ENCODE measurements at places on chromosomes 2 and 18. TPM values are rescaled to one million over a fixed set of nuclear protein-coding genes. Genes with fewer than 3 reads are reported as not detected.
A peak's percentile ranks its signal among the peaks of the same experiment; 100 is the strongest.

Gene CTLA4
- total RNA-seq, result not detected

- DNase-seq, result no peak
- no peak overlapping the region for H3K4me3 ChIP-seq
- H3K27ac ChIP-seq, result no peak overlapping the region
- H3K27me3 ChIP-seq, result no peaks in the 10 kb centered on the region
- no peaks in the 10 kb centered on the region for H3K36me3 ChIP-seq
These were observed 59.7 kb upstream of the MEX3C start for GRCh38 chr18:51257150-51257549.

- H3K4me1 ChIP-seq, result peaks cover 13% of the 10 kb centered on the region
- H3K27me3 ChIP-seq, result peaks cover 39% of the 10 kb centered on the region
- no peaks in the 10 kb centered on the region for H3K36me3 ChIP-seq
- no peak overlapping the region for H3K4me3 ChIP-seq
- H3K27ac ChIP-seq, result no peak overlapping the region
- DNase-seq, result no peak
These were observed 2.1 kb upstream of the MOCOS start for GRCh38 chr18:36185157-36185556.

DNA sequence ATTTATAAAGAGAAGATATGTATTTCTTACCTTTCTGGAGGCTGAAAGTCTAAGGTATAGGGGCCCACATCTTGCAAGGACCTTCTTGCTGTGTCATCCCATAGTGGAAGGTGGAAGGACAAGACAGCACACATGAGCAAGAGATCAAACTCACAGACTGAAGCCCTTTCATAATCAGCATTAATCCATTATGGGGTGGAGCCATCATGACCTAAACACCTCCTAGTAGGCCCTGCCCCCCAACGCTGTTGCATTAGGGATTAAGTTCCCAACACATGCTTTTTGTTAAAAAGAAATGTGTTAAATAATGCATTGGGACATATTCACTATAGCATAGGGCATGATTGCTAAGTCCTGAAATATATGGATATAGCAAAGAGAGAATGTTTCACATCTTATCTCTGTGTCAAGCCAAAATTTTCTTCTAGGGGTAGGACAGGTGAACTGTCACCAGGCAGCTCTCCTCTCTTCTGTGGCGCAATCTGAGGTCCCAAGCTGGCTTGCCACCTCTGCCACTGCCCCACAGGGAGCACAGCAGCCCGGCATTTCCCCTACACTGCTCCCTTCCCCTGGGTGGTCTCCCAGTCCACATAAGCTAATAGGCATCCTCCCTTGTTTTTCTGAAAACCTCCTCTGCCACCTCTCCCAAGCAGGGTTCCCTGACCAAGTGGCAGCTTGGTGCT lies 8.3 kb upstream of the CTIF start:
- H3K4me1 ChIP-seq, result peaks cover 2% of the 10 kb centered on the region
- H3K27me3 ChIP-seq, result peaks cover 14% of the 10 kb centered on the region
- no peaks in the 10 kb centered on the region for H3K36me3 ChIP-seq
- no peak overlapping the region for H3K27ac ChIP-seq
- DNase-seq, result no peak
- no peak overlapping the region for H3K4me3 ChIP-seq

DNA sequence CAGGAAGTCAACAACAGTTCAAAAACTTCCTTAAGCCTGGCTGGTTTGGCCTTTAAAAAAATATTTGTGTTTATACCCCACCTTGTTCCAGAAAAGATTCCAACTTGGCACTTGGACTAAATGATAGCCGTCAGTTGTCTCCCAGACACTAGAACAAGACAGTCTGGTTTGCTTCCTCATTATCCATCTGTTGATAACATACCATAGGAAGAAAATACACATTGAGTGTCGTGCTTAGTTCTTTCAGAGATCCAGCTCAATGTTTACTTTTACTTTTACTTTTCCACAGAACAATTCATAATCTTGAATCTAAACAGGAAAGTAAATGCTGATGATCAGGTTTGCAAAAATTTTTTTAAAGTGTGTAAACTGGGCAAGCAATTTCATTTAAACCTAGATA lies 2.4 kb upstream of the VPS54 start:
- DNase-seq, result no peak
- H3K27ac ChIP-seq, result peak overlapping the region; percentile 94
- no peaks in the 10 kb centered on the region for H3K36me3 ChIP-seq
- peaks cover 29% of the 10 kb centered on the region for H3K4me1 ChIP-seq

DNA sequence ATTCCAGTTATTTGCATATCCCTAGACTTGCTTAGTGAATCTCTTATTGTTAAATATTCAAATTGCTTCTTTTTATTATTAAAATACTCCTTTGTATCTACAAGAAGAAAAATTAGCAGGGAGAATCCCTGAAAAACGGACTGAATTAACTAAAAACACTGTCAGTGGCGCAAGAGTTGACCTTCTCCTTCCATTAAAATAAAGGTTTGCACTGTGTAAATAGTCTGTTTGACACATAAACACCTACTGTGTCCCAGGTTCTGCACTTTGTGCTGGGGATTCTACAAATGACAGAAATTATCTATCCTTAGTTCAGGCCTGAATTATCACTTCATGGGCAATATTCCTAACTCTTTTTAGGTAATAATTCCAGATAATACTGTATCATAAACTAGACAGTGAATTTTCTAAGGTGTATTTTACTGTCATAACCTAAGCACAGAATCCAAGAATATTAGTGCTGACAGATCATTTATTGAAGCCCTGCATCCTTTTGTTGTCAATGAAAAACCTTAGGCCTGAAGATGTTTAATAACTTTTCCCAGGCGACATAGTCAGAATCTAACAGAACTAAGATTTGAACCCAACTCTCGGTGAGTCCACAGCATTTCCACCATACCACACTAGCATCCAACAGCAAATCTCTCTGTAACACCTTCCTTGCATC lies 17.0 kb upstream of the BMP10 start:
- H3K4me3 ChIP-seq, result no peak overlapping the region
- peaks cover 3% of the 10 kb centered on the region for H3K4me1 ChIP-seq
- H3K36me3 ChIP-seq, result no peaks in the 10 kb centered on the region

DNA sequence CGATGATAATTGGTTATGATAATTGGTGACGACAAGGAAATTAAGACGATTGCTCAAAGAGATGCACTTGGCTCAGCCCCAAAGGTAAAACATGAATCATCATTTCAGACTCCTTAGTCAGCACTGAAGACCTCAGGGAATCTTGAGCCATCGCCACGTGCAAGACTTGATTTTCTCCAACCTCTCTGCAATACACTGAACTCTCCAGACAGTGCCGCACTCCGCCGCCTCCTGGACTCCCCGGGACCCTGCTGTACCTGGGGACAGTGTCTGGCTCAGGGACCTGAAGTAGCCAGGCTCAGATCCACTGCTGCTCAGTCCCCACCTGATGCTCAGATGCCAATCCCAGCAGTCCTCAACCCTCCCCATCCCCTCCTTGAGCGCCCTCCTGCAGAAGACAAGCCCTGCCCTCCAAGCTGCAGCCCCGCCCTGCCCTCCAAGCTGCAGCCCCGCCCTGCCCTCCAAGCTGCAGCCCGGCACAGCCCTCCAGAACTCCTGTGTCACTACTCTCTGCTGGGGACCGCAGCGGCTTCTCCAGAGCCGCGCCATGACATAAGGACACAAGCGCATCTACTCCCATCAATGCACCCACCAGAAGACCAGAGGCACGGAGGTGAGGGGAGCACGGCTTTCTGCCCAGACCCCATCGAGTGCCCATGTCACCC lies 1.1 kb downstream of the TMEM18 start:
- DNase-seq, result peak; percentile 71
- H3K4me3 ChIP-seq, result peak overlapping the region; percentile 90
- H3K27ac ChIP-seq, result peak overlapping the region; percentile 94
- no peaks in the 10 kb centered on the region for H3K36me3 ChIP-seq
- no peaks in the 10 kb centered on the region for H3K27me3 ChIP-seq

DNA sequence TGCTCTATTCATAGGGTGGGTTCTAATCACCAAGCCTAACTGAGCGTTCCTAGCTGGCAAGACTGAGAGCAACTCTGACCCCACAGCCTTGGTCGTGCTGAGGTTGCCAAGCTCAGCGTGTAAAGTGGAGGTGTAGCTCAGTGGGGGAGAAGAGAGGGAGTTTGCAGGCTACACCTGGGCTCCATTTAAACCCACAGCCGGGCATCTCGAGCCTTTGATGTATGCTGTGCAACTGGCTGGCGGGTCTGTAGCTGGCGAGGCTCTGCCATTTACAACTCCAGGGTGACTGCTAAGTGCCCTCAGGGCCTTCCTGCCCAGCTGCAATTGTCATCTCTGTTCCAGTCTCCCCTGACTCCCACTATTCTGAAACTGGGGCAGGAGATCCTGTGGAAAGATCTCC lies 20.0 kb upstream of the CHRNA1 start:
- no peak overlapping the region for H3K4me3 ChIP-seq
- no peak overlapping the region for H3K27ac ChIP-seq
- peaks cover 48% of the 10 kb centered on the region for H3K4me1 ChIP-seq
- H3K27me3 ChIP-seq, result no peaks in the 10 kb centered on the region

DNA sequence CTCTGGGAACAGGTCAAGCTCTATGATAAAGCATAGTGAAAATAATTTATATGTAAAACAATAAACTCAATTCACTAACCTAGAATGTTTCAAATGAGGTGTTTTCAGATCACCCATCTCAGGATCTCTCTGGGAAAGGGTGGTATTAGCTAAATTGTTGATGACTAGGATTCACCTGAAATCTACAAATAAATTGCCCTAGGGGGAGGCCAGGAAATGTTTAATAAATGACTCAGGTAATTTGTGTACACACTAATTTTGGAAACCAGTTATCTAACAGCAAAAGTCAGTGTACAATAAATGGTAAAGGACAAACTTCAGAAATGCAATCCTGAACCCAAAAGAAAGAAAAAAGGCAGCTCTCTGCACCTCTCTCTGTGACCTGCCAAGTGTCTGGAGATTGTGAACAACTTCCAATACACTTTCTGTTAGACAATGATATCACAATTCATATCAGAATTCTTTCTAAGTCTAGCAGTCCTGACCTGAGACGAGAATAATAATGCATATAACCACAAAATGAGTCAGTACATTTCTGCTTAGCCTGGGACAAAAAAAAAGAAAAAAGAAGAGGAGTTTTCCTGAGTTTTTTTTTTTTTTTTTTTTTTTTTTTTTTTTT lies 760.0 kb downstream of the EPHA4 start:
- H3K4me3 ChIP-seq, result no peak overlapping the region
- peaks cover 8% of the 10 kb centered on the region for H3K4me1 ChIP-seq
- no peaks in the 10 kb centered on the region for H3K27me3 ChIP-seq
- H3K36me3 ChIP-seq, result no peaks in the 10 kb centered on the region

DNA sequence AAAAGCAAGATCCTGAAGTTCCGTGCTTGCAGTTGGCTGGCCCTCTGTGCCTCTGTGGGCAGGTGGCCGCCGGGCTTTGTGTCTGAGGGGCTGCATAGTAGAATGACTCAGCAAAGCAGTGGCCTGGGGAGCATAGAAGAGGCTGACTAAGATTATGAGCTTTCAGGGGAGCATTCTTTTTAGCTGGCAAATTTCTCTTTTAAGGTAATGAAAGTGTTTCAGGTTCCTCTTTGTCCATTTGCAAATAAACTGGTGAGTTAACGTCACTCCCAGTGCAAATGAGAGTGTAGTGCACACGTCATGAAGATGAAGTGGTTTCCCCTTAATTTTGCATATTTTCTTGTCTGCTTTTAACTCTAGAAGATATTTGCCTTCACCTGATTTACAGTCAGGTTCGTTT lies 98.6 kb downstream of the BCL2L11 start:
- H3K36me3 ChIP-seq, result peaks cover 15% of the 10 kb centered on the region
- peak overlapping the region; percentile 76 for H3K27ac ChIP-seq
- H3K4me3 ChIP-seq, result no peak overlapping the region
- peaks cover 8% of the 10 kb centered on the region for H3K4me1 ChIP-seq

DNA sequence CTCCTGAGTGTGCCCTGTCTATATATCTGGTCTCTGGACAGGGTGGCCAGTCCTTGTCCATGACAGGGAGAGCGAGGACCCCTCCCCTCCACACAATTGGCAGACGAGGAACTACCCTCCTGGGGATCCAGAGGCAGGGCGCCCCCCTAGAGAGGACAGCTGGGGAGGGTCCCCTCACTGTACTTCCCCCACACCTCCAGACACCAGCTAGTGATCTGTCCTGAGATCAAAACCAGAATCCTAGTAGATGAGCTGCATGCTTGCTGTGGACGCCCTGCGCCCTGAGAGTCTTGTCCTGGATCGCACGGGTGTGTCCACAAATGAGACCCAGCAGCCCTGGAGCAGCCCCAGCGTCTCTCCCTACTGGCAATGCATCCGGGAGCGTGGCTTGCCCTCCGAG lies 83.4 kb upstream of the PXDN start:
- peaks cover 21% of the 10 kb centered on the region for H3K4me1 ChIP-seq
- DNase-seq, result no peak
- H3K4me3 ChIP-seq, result no peak overlapping the region
- H3K27ac ChIP-seq, result no peak overlapping the region
- H3K27me3 ChIP-seq, result no peaks in the 10 kb centered on the region

Data from mesothelial cell of epicardium (in vitro differentiated cells).